GM06990 (cell line): ENCODE measurements at places on chromosomes 6 and 20.

GRCh38 chr6:57147401-57147800 lies 24.7 kb upstream of the BAG2 start:
- DNase-seq: no peak

- no peak for DNase-seq
Observed at GRCh38 chr20:492159-492558, 29.8 kb upstream of the TBC1D20 start.

DNA sequence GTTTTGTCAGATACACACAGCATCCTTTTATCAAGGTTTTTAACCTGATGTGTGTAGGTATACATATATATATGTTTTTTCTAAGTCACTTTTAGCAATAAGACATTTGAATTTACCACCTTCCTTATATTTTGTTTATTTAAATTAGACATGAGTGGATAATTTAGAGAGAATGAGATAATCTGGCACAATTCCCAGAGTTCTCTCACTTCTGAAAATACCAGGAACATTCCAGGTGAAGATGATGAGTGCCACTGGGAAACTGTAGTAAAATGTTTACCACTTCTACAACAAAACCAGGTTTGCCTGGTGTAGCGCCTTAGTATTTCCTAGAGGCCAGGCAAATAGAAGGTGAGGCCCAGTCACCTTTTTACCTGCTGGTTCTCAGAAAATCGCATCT lies 189.5 kb downstream of the TMEM242 start:
- no peak for DNase-seq

- no peak for DNase-seq
Observed at GRCh38 chr6:142839686-142840040, 105.3 kb downstream of the HIVEP2 start.

DNA sequence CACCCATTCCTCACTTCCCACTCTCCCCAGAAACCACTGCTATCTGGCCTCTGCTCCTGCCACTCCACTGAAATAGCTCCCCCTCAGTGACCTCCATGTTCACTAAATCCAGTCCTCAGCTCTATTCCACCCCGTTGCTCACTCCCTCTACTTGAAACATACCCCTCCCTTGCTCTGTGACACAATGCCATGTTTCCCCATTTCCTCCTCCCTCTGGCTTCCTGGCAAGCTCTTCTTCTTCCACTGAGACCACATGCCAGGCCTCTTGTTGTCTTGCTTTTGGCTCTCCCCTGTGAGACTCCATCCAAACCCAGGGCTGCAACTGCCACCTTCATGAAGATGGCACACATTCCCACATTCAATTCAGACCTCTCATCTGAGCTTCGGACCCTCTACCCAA lies 13.9 kb downstream of the TMEM151B start:
- DNase-seq: no peak

DNA sequence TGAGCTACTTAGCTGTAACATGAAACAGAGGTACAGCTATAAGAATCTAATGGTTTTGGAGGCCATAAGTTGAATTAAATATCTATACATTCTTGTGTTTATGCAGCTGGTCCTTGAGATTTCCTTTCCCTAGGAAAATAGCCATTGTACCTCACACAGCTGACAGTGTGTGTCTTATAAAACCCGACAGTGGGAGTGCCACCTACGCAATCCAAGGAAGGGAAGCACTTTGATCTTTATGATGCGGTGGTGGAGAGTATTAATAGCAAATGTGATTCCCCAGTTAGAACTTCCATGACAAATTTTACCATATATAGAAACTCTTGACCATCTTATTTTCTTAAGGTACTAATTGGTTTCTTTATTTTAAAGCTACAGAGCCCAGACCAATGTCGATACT lies 149.5 kb downstream of the TMEM200A start:
- DNase-seq: no peak

DNA sequence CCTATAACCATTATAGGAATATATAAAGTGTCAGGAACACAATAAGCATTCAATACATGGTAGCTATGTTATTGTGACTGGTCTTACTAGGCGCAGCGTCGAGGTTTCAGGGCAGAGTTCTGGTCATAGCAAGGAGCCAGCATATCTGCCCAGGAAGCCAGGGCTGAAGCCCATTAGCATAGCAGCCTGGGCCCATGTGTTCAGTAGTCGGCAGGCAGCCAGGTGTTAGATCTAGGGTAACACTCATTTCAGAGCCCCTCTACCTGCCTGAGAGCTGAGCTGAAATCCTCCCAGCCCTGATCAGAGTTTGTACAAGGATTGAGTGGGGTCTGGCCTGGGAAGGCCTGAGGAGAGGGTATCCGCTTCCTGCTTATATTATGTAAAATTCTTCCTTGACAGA lies 32.1 kb downstream of the C20orf173 start:
- DNase-seq: no peak
